ENCODE measurements at places on chromosomes 16 and 17. TPM values are rescaled to one million over a fixed set of nuclear protein-coding genes. Genes with fewer than 3 reads are reported as not detected.

The PRSS8 gene
- not detected for polyA plus RNA-seq

The RILP gene
- 2.6 TPM for polyA plus RNA-seq

The NLGN2 gene
- not detected for polyA plus RNA-seq

The ASPA gene
- not detected for polyA plus RNA-seq

The CLEC3A gene
- polyA plus RNA-seq = not detected

The SLC16A11 gene
- 3.4 TPM for polyA plus RNA-seq

The TP53TG3D gene
- polyA plus RNA-seq = not detected

The SPNS1 gene
- polyA plus RNA-seq = 20.9 TPM

The MYH13 gene
- not detected for polyA plus RNA-seq

The ENPP7 gene
- polyA plus RNA-seq = 0.89 TPM

The IQCK gene
- polyA plus RNA-seq = 3.4 TPM

The SSTR5 gene
- polyA plus RNA-seq = not detected

The TNRC6C gene
- 3.0 TPM for polyA plus RNA-seq

The DPEP3 gene
- polyA plus RNA-seq = not detected

The WSCD1 gene
- not detected for polyA plus RNA-seq

The NCBP3 gene
- polyA plus RNA-seq = 12.5 TPM

The GNG13 gene
- polyA plus RNA-seq = not detected

The CCDC200 gene
- 3.0 TPM for polyA plus RNA-seq

The BCO1 gene
- polyA plus RNA-seq = not detected

The TOP2A gene
- not detected for polyA plus RNA-seq

The UNC13D gene
- polyA plus RNA-seq = 42.0 TPM

The CORO1A gene
- 1,353 TPM for polyA plus RNA-seq

The SDK2 gene
- 3.3 TPM for polyA plus RNA-seq

The KRT16 gene
- not detected for polyA plus RNA-seq

The DRC3 gene
- polyA plus RNA-seq = 0.90 TPM

The OTOP2 gene
- polyA plus RNA-seq = not detected

All from IgD-negative memory B cell (primary cell).